Central memory CD8-positive, alpha-beta T cell (primary cell): ENCODE measurements at places on chromosomes 13 and 19.
A peak's percentile ranks its signal among the peaks of the same experiment; 100 is the strongest.

GRCh38 chr19:32662186-32662585 is 12.8 kb downstream of the ANKRD27 start:
- DNase-seq: no peak

DNA sequence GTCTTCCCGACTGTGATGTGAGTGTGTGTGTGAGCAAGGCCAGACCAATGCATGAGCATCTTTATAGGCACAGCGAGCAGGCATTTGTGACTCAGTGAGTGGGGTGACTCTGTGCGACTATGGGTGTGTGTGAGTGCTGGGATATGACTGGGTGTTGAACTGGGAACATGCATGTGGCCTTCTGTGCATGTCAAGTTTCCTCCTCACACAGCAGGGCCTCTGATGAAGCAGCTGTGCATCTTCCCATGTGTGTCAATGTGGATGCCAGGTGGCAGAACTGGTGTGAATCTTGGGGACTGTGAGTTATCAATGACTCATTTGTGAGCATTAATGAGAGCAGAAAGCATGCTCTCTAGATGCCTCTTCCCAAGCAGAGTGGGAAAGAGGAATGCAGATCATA is 12.1 kb upstream of the LGALS14 start:
- DNase-seq: no peak

DNA sequence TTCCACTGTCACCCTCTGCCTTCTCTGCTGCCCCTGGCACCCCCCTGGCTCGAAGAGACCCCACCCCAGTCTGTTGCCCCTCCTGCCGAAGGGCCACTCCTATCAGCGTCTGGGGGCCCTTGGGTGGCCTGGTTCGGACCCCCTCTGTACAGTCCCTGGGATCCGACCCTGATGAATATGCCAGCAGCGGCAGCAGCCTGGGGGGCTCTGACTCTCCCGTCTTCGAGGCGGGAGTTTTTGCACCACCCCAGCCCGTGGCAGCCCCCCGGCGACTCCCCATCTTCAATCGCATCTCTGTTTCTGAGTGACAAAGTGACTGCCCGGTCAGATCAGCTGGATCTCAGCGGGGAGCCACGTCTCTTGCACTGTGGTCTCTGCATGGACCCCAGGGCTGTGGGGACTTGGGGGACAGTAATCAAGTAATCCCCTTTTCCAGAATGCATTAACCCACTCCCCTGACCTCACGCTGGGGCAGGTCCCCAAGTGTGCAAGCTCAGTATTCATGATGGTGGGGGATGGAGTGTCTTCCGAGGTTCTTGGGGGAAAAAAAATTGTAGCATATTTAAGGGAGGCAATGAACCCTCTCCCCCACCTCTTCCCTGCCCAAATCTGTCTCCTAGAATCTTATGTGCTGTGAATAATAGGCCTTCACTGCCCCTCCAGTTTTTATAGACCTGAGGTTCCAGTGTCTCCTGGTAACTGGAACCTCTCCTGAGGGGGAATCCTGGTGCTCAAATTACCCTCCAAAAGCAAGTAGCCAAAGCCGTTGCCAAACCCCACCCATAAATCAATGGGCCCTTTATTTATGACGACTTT is 2.0 kb downstream of the ZFP36 start:
- peak; percentile 36 for DNase-seq

DNA sequence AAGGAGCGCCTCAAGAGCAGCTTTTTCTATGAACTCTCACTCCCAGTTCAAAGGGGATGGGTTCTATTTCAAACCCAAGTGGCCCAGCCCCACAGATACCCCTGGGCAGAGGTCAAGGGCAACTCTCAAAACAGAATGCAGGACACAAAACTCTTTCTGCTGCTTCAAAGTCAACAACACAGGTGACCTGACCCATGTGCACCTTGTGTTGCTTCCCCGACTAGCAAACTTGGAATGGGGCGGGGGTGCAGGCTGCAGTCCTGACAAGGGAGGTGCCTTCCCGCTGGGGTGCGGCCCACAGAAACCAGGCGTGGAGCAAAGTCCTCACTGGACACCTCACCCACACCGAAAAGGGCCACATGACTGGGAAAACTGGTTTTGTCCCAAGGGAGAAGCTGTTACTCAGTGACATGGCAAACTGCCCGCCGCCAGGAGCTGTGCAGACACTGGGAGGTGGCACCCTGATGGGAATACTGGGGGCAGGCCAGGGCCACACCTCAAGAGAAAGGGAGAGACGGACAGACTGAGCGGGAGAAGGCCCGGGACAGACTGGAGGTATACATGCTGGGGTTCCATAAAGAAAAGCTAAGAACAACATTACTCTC is 17.4 kb downstream of the ZC3H4 start:
- DNase-seq: no peak
